ENCODE measurements at places on chromosomes 4 and X. TPM values are rescaled to one million over a fixed set of nuclear protein-coding genes. Genes with fewer than 3 reads are reported as not detected.

- DNase-seq = no peak
- H3K4me1 ChIP-seq = no peaks in the 10 kb centered on the region
Measured at GRCh38 chr4:125319311-125319710, 4.6 kb downstream of the FAT4 start.

Gene TSC22D3
- 480 TPM for total RNA-seq

- H3K4me3 ChIP-seq = no peak overlapping the region
- H3K27me3 ChIP-seq = no peaks in the 10 kb centered on the region
- no peaks in the 10 kb centered on the region for H3K36me3 ChIP-seq
- no peaks in the 10 kb centered on the region for H3K4me1 ChIP-seq
Measured at GRCh38 chr4:69038582-69038981, 57.7 kb upstream of the UGT2B7 start.

DNA sequence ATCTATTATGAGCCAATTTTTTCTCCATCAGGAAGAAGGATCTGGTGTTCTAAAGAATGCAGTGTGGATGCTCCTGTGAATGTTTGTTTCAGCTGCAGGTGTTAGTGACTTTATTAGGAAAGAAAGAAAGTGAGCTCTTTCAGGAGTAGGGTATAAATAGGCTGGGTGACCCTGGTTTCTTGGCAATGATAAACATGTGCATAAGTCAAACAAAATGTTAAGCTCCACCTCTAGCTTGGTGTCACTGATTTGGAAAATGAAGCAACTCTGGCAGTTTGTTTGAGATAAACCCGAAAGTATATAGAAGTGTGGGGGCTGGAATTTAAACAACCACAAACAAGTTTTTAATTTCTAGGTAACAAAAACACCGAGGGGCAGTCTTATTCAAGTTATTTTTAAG lies 152.3 kb downstream of the COL4A6 start:
- no peak overlapping the region for H3K4me3 ChIP-seq
- H3K36me3 ChIP-seq = no peaks in the 10 kb centered on the region
- no peak overlapping the region for H3K27ac ChIP-seq
- no peaks in the 10 kb centered on the region for H3K4me1 ChIP-seq
- DNase-seq = no peak
- no peaks in the 10 kb centered on the region for H3K27me3 ChIP-seq

DNA sequence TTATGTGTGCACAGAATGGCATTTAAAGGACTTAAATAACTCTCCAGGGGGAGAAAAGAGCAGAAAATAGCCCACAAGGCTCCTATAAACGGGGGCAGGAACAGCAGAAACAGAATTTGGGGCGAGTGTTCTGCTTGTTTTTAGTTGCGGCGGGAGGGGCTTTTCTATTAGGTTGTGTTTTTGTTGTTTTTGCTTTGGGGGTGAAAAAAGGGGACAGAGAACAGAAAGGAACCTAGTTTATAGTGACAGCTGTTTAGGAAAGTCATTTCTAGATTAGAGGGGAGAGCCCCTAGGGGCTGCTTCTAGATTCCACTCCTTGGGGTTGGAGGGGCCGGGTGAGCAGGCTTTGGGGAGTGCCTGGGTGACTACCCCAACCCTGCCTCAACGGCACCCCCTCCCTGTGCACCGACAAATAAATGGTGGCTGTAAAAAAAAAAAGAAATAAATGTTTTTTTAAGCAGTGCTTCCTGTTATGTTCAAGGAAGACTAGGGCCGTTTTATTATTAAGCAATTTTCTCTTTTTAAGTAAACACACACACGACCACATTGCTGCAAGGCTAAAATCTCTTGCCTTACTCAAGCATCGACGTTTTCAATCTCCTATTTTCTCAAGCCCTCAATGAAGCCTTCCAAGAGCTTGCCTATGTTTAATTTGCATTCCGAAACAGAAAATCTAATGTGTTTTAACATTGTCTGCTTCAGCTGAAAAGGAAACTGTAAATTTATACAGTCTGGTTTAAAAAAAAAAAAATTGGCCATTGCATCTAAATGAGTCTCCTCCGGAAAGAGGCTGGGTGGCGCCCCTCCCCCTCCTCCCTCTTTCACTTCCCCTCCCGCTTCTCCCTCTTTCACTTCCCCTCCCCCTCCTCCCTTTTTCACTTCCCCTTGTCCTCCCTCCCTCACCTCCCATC lies 123.3 kb upstream of the TBL1X start:
- no peaks in the 10 kb centered on the region for H3K36me3 ChIP-seq
- DNase-seq = no peak
- no peaks in the 10 kb centered on the region for H3K4me1 ChIP-seq
- no peak overlapping the region for H3K4me3 ChIP-seq
- peak overlapping the region; percentile 58 for H3K27ac ChIP-seq

Gene LRRC66
- total RNA-seq = not detected

DNA sequence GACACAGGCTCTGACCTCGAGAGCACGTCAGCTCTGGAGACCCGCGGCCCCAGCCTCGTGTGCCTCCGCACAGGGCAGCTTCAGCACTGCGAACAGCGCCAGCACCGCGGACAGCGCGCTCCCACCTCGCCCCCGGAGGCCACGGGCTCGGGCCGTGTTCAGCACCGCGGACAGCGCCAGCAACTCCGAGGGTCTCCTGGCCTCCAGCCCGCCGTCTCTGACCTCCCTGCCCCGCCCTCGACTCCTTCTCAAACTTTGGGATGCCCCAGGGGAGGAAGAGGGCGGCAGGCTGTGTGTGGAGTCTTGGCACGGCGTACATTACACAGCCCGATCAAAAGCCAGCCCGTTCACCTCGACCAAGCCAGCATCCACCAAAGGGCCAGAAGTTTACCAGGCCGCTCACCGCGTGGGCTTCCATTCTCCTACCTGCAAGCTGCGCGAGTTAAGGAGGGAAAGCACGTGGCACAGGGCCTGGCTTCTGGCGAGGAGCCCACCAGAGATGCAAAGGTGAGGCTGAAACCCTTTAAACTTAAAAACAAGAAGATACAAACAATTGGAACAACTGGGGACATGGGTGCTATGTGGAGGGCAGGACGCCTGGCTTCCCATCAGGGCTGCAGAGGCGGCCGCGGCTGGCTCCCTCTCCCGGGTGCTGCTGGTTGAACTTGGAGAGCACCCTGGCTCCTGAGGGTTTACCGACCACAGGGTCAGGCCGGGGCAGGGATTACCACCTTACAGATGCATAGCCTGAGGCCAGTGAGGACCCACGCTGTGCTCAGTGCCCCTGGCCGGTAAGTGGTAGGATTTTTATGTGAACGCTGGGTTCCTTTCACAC lies 4.5 kb upstream of the NKX1-1 start:
- H3K4me3 ChIP-seq = no peak overlapping the region
- no peak for DNase-seq
- H3K27me3 ChIP-seq = peaks cover 73% of the 10 kb centered on the region
- no peaks in the 10 kb centered on the region for H3K4me1 ChIP-seq
- H3K36me3 ChIP-seq = no peaks in the 10 kb centered on the region

- H3K36me3 ChIP-seq = no peaks in the 10 kb centered on the region
- no peaks in the 10 kb centered on the region for H3K27me3 ChIP-seq
- H3K4me1 ChIP-seq = no peaks in the 10 kb centered on the region
- no peak overlapping the region for H3K4me3 ChIP-seq
- DNase-seq = no peak
- H3K27ac ChIP-seq = no peak overlapping the region
Measured at GRCh38 chr4:126583509-126583908, 1049.2 kb upstream of the INTU start.

Gene CLCN4
- 15.3 TPM for total RNA-seq

DNA sequence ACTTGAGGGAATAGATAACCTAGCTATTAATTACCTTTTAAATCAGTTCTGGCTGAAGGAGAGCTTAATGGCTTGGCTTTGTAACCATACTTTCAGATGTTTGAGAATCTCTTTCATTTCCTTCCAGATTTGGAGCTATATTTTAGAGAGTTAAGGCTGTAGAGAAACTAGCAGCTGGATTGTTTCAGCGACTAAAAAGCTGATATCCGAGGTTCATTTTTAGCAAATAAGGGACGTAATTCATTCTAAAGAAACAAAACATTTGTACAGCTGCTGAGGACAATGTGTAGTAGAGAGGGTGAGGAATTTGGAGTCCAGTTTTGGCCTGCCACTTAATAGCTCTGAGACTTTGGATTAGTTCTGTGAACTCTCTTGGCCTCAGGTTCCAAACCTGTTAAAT lies 12.2 kb downstream of the OSTC start:
- no peaks in the 10 kb centered on the region for H3K27me3 ChIP-seq
- H3K4me1 ChIP-seq = no peaks in the 10 kb centered on the region
- no peaks in the 10 kb centered on the region for H3K36me3 ChIP-seq
- no peak for DNase-seq
- H3K4me3 ChIP-seq = no peak overlapping the region

Gene SEL1L3
- 22.2 TPM for total RNA-seq

- no peaks in the 10 kb centered on the region for H3K4me1 ChIP-seq
- H3K4me3 ChIP-seq = no peak overlapping the region
- H3K27me3 ChIP-seq = no peaks in the 10 kb centered on the region
- H3K36me3 ChIP-seq = no peaks in the 10 kb centered on the region
- H3K27ac ChIP-seq = peak overlapping the region; percentile 43
Measured at GRCh38 chrX:110012818-110013485, 10.0 kb downstream of the TMEM164 start.

DNA sequence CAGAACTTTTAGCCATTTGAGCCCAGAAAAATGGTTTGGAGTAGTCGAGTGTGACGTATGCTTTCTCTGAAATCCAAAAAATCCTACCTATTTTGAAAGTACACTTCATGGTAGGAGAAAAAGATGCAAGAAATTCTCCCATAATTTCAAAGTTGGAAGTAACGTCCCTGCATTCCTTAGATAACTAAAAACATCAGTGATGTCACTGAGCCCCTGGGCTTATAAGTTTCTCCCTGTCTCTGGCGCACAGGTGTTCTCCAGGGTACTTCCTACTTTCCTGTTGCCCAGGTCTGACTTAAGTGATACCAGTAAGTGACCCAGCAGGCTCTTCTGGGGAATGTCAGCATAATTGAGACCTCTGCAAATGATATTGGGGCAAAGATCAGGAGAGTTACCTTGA lies 90.5 kb upstream of the WDR1 start:
- no peaks in the 10 kb centered on the region for H3K4me1 ChIP-seq
- H3K27me3 ChIP-seq = no peaks in the 10 kb centered on the region
- no peak overlapping the region for H3K4me3 ChIP-seq

Gene POLN
- total RNA-seq = 15.2 TPM
